ENCODE measurements at places on chromosomes 1 and 21. TPM values are rescaled to one million over a fixed set of nuclear protein-coding genes. Genes with fewer than 3 reads are reported as not detected.

Gene DUSP12
- 32.2 TPM for total RNA-seq

Gene OR2L2
- total RNA-seq, result not detected

Gene LRRIQ3
- 0.51 TPM for total RNA-seq

Gene PCAT6
- 0.25 TPM for total RNA-seq
